Activated naive CD8-positive, alpha-beta T cell treated with anti-CD3 and anti-CD28 coated beads, Interleukin-2, amount 50 U/mL, for 16 hours (primary cell): ENCODE measurements at places on chromosomes 6 and 20.

GRCh38 chr20:10662661-10663458, 10.9 kb downstream of the JAG1 start:
- DNase-seq = no peak

GRCh38 chr6:36716476-36717093, 19.0 kb downstream of the RAB44 start:
- no peak for DNase-seq

DNA sequence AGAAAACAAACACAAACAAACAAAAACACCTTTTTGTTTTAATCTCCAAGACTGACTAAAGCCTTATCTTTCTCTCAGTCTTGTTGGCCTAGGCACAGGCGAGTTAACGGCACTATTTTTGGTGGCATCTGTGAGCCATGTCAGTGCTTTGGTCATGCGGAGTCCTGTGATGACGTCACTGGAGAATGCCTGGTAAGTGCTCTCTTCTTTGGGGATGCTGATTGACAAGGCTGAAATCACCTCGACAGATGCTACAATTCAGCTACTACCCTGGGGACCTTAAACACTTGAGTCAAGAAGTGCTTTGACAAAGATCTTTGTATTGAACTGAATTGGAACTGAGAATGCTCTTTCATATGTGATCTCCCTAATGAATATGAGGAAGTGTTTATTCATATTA, 384.1 kb downstream of the LAMA2 start:
- DNase-seq = no peak

DNA sequence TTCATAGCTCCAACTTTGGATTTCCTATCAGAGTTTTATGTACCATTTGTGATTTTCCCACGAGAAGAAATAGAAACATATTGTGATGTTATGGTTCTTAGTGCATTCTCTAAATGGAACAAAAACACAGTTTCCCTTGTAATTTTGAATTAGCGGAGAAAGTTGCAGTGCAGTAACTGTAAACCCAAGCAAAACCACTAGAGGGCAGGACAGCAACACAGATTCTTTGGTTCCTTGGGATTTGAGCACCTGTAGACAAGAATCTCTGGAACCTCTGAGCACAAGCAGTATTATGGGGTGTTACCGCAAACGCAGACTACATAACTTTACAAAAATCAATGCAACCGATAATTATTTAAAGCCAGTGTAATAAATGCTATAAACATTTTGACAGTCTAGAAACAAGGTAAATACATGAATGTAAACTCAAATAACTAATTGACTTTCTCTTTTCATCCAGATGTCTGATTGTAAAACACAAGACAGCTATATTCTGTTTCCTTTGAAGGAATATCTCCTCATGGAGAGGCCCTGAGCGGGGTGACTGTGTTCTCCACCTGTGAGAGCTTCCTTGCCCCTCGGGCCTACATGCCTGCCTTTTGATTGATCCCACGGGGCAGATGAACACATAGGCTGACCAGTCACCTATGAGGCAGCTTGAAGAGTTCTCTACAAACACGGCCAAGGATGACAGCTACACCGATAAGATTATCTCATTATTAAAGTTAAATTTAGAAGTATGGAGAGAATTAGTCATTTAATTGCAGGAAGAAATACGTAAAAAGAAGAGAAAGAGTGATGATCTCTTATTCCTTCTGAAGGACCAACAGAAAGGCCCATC, 67.5 kb upstream of the COL21A1 start:
- DNase-seq = no peak

- DNase-seq = no peak
These were observed 250.4 kb downstream of the NKAIN2 start for GRCh38 chr6:124054034-124054433.

- DNase-seq = no peak
These were observed 571 bp upstream of the FOXC1 start for GRCh38 chr6:1609041-1609647.

DNA sequence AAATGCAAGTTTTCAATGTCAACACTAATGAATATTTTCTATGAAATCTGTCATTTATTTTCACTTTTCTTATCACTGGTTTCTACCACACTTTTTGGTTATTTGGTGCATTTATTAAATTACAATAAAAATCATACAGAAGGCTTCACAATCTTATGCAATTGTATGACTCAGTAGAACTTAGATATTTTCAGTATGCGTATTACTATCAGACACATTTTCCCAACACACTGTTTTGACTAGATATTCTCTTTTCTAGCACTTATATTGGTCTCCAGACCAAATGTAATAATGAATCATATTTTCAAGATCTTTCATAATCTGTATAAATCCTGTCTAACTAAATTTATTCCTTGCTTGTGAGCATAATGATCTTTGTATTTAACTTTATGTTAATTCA, 74.1 kb downstream of the FAM83B start:
- no peak for DNase-seq

DNA sequence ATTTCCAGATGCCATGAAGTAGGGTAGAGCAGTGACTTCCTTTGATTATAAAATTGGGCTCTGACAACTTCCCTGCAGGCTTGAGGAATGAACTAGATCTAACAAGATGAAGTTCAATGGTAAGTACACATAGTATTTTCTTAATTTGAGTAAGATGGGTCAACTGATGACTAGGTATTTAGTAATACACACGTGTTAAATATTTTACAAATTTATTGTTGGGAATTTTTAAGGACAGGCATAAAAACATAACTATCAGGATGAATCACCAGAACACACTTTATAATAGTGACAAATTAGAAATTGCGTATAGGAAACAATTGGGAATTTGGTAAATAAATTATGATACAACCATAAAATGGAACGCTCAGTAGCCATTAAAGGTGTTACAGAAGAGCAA, 762.4 kb upstream of the SLC35B3 start:
- DNase-seq = no peak

GRCh38 chr20:48669946-48670605, 157.7 kb downstream of the PREX1 start:
- no peak for DNase-seq

GRCh38 chr6:13032566-13032965, 295.8 kb downstream of the TBC1D7 start:
- DNase-seq = no peak

- DNase-seq = no peak
These were observed 457.2 kb downstream of the KIF16B start for GRCh38 chr20:16115911-16116552.

DNA sequence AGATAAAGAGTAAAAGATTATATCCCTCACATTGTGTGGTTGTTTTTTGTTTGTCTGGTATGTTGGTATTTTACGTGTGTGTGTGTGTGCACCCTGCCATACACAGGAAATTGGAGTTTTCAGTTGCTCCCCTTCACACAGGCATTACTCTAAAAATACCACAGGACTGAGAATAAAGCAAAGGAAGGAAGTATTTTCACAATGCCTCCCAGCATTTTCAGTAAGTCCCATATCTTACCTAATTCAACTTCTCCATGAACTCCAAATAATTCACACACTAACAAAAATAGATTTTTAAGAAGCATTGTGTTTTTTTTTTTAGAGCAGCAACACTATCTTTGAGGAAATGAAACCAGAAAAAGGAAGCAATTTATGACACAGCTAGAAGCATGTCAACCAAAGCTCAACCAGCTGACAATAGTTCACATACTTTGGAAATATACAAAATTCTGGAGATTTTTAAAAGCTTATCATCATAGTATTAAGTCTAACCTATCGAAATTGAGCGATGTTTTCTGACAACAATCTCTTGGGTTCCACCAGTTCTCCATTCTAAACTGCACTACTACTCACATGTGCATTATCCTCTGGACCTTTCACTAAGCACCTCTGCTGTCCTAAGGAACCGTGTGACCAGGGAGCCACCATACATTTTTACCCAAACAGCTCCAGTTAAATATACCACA, 2.1 kb downstream of the UBE2J1 start:
- no peak for DNase-seq

GRCh38 chr6:166228839-166229528, 61.3 kb upstream of the TBXT start:
- no peak for DNase-seq

DNA sequence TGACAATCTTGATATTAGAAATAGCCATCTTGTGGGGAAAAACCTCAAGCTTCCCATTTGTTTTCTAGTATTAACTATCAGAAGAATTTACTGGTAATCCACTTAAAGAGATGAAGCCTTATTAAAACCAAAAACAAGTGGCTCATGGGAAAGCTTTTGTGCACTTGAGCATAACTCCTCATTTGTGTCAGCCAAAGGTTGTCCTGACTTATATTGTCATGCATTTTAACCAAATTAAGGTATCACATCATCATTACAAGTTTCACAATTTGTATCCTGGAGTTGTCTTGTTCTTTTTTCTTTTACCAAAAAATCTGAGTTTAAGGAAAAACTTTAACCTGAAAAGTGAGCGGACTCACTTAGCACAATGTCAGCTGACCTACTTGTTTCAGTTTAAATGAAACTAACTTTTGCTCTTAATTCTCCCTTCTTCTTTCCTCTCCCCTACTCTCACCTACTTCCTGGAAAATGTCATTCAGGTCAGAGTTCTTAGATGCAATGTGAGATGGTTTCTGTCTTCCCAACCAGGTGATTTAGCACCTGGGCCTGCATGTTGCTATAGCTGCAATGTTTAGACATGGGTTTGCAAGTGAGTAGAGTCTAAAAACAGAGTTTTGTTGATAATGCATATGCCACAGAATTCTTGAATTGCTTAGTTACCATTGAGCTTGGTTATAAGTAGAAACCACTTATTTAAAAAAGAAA, 82.8 kb downstream of the TNFAIP3 start:
- no peak for DNase-seq

- DNase-seq = no peak
These were observed 8.9 kb downstream of the EHMT2 start for GRCh38 chr6:31888276-31889258.

DNA sequence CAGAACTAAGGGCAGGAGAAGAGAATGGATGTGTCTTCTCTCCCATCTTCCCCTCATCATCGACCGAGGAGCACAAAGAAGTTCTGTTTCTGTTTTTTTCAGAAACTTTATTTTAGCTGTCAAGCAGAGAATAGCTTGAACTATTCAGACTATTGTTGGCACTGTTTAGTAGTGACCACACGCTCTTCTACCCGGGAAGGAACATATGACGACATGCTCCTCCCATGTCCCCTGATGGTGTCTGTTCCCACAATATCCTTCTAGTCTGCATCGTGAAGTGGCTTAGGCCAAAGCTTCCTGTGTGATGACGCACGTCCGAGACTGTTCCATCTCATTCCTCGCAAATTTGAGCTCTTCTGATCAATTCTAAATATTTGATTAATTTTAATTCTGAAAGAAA, 27.2 kb upstream of the KIF25 start:
- no peak for DNase-seq

- no peak for DNase-seq
These were observed 51.4 kb downstream of the ZDHHC14 start for GRCh38 chr6:157432231-157432891.

GRCh38 chr20:15318682-15319081, 981.3 kb upstream of the FLRT3 start:
- no peak for DNase-seq

GRCh38 chr6:12058172-12058961, 46.3 kb downstream of the HIVEP1 start:
- no peak for DNase-seq

- DNase-seq = no peak
These were observed 44.3 kb downstream of the ADGRB3 start for GRCh38 chr6:68679399-68679798.

GRCh38 chr6:56732517-56732916, 89.8 kb upstream of the DST start:
- no peak for DNase-seq

GRCh38 chr6:155426408-155426945, 29.2 kb downstream of the NOX3 start:
- no peak for DNase-seq

DNA sequence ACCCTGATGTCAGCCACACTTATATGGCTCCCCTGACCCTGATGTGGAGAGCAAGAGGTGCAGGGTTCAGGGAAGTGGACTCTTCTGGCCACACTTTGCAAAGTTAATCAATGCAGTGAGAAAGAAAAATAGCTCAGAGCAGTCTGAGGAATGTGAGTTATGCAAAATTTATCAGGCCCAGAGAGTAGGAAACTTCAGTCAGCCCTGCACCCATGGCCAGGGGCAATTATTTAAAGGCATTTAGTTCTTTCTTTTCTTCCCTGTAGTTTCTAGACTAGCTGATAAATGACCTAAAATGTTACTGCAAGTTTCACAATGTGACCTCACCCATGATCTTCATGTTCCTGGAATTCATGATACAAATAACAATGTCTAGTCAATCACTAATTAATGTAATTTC, 143.7 kb upstream of the GGTLC1 start:
- no peak for DNase-seq

- no peak for DNase-seq
These were observed 51.5 kb upstream of the NXT1 start for GRCh38 chr20:23298926-23299672.

DNA sequence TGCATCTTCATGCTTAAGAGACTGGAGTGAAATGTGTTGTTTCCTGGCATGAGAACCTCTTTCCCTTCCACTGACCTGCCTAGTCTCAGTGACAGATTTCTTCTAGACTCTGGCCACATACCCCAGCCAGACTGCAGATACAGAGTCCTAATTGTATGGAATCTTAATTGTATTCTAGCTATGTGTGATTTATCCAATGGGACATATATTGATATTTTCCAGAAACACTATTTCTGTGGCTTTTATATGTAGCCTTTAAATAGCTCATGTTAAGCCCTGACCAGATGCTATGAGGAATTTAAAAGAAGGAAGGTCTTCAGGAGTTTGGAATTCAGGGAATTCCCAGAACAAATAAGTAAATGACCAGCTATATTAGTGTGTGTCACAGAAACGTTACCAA, 99.0 kb downstream of the FIG4 start:
- DNase-seq = no peak

DNA sequence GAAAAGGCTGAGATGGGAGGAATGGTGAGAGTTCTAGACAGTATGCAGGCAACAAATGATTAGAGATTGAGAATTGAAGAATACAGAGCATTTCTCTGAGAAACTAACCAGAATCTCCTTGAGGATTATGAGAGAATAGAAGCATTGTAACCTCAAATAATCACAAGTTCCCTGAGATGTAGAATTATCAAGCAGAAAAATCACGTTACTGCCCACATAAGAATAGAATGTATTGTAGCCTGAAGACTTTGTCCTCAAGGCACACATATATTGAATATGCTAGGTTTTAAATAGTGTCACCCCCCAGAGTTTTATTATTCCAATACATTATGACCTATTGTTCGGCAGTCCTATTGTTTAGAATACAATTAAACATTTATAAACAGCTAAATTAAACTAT, 57.2 kb downstream of the CNKSR3 start:
- DNase-seq = no peak

DNA sequence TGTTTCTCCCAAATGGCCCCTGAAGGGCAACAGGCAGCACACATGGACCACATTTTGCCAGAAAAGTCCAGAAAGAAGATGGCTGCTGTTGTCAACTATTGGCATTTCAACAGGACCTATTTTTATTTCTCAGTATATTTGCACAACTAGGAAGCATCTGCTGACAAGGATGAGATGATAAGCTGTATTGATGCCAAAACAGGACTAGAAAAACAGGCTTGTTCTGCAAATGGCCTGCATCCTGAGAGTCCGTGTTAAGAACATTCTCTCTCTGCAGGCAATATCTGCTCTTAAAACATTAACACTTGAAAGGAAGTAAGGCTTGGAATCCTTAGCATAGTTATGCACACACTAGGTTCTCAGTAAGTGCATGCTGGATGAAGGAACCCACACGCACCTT, 283.7 kb downstream of the ESR1 start:
- DNase-seq = no peak

GRCh38 chr20:33910056-33910455, 83.7 kb upstream of the RALY start:
- DNase-seq = no peak
